ENCODE measurements at places on chromosomes 12 and 14. TPM values are rescaled to one million over a fixed set of nuclear protein-coding genes. Genes with fewer than 3 reads are reported as not detected.

The SYCP3 gene
- total RNA-seq, result 0.25 TPM

The LRRK2 gene
- total RNA-seq, result 110 TPM

DNA sequence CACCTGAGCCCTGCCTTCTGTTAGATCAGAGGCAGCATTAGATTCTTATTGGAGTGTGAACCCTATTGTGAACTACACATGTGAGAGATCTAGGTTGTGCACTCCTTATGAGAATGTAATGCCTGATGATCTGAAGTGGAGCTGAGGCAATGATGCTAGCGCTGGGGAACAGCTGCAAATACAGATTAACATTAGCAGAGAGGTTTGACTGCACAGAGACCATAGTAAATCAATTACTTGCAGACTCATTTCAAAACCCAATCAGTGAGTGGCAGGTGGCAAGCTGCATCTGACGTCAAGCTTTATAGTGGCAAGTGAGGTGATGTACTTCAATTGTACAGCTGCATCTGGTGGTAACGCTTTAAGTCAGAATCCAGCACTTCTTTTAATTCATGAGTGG is 141.6 kb downstream of the GPHN start:
- no peak for DNase-seq

The SLC10A1 gene
- total RNA-seq, result not detected

DNA sequence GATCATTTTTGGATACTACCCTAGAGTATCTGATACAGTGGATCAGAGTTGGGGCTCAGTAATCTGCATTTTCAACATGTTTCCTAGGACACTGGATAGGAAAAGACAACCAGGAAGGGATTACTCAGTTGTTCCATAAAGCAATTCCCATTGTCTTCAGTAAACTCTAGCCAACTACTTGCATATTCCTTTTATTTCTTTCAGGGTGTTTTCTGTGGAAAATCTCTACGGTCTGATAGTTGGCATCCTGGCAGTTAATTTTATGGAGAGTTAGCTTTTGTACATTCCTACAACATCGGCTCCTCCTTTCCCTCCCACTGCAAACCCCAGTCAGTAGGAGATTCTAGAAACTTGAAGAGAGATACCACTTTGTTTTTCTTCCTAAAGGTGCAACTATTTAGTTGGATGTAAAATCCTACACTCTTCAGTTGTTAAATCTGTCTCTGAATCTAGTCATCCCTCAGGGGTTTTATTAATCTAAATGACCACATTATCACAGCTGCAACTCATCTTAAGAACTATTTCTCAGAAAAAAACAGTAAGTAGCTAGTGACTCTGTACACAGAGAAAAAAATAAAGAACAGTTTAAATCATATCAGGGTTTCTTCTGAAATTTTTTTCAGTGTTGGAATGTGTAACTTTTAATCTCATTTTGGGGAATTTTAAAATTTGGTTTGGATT is 103.9 kb downstream of the PDE3A start:
- DNase-seq, result no peak

- no peak for DNase-seq
Measured at GRCh38 chr12:116545144-116545543, 14.0 kb upstream of the MAP1LC3B2 start.

- DNase-seq, result no peak
Measured at GRCh38 chr12:126389220-126389841, 1324.1 kb downstream of the AACS start.

Data from kidney (tissue), 22 donors.